ENCODE measurements at places on chromosomes 4 and X.

DNA sequence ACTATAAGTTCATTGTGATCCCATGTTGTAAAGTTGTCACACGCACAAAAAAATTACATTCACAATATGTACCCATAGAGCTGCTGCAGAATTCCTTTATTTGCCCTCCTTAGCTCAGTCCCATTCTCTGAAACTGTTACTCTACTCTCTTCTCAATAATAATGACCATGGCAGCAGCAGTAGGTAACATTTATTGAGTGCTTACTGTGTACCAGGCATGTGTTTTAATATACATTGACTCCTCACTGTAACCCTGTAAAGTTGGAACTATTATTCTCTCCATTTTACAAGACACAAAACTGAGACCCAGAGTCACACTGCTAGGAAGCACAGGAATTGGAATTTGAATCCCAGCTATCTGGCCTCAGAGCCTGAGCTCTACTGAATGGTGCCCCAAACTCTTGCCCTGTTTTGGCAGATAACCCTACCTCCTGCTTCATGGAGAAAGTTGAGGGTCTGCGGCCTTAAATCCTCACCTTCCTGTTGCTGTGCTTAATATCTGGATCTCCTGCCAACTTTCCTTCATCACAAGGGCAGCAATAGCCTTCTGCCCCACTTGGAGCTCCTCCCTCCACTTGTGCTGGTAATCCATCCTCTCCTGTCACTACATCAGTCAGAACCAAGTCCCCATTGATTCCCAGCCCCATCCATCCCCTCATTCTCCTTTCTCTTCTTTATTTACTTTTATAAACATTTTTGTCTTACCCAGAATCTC is 20.8 kb downstream of the GK start:
- DNase-seq: no peak

GRCh38 chrX:48560681-48561080 is 13.6 kb upstream of the RBM3 start:
- DNase-seq: no peak

- no peak for DNase-seq
These were observed 18.6 kb upstream of the TEX13B start for GRCh38 chrX:108000751-108001150.

DNA sequence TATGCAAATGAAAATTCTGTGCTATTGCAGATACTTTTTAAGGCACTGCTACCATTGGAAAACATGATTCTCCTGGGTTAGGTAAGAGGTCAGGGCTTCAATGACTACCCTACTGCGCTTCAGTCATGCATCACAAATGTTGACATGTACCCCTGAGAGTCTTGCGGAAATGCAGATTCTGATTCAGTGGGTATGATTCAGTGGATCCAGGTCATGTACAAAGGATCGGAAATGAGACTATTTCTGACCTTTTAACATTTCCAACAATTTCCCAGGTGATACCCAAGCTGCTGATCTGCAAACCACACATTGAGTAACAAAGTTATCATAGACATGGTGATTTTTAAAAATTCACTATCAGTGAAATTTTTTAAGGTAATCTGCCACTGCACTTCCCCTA is 62.6 kb downstream of the DDX53 start:
- DNase-seq: no peak

DNA sequence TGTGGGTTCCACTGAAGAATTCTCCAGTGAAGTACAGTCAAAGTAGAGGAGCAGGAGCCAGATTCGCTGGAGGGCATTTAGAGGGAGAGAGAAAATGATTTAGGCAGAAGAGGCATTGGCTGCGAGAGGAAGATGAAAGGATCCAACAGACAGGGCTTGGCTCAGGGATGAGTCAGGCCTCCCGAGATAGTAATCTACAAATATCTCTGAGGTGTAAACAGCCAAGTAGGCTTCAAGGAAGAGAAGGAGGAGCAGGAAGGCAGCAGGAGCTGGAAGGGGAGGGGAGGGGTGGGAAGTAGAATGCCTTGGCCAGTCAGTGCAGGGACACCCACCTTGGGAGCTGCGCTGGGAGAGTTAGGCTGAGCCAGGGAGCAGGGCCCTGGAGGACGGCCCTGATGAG is 55.5 kb downstream of the PJA1 start:
- no peak for DNase-seq

DNA sequence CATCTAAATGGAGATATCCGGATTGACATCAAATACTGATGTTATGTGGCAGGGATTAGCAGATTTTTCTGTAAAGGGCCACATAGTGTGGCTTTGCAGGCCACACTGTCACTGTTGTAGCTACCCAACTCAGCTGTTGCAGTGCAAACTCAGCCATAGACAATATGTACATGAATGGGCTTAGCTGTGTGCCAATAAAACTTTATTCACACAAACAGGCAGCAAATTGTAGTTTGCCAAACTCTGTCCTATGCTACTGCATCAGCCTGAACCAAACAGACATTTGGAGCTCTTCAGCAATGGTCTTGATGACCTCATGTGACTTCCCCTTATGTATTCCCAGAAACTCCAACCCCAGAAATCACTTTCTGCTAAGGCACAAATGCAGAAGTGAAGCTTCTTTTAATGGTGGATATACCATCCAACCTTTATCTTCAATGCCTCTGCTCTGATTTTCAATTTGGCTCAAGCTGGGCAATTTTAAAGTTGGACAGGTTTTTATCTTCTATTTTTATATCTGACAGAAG is 18.4 kb upstream of the TRPC5OS start:
- DNase-seq: no peak

- DNase-seq: no peak
These were observed 12.7 kb upstream of the RHOXF2B start for GRCh38 chrX:120090208-120090607.

DNA sequence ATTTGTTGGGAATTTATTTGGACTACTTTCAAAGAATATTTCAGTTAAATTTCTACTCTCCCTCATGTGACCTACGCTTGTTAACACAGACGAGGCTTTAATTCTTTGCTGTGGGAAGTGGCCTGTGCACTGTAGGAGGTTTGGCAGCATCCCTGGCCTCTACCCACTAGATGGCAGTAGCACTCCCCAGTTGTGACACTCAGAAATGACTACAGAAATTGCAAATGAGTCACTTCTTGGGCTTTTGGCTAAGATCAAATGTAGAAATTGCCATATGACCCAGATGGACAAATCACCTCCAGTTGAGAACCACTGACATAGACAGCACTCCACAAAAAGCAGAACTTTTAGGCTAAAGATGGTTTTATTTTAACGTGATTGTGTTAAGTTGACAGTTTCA is 22.1 kb downstream of the PIR start:
- DNase-seq: peak; percentile 56

GRCh38 chr4:147987252-147987651 is 255.4 kb downstream of the ARHGAP10 start:
- DNase-seq: no peak

- no peak for DNase-seq
These were observed 76.1 kb upstream of the IRF2 start for GRCh38 chr4:184550476-184550875.

DNA sequence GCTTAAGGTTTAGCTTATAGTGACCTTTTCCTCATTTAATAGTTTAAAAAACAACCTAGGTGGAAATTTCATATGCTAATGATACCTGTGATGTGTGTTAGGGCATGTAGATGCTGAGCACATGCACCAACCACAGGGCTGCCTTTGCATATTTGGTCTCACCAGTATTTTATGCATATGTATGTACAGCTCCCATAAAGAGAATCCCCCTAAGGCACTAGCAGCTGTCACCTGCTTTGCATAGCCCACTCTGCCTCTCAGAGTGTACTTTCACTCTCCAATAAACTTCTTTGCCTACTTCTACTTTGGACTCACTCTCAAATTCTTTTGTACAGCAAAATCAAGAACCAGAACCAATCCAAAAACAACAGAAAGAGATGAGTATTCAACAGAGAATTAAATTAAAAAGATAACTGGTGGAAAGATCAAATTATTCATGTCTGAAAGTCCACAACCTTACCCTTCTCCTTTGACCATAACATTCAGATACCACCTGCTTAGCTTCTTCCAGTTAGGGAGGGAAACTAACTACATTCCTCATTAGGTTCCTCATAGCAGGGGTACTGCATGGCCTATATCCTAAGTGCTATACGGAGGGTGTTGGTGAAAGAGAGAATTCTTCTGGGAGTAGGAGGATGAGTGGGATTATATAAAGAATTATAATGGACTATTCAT is 250.5 kb downstream of the STPG2 start:
- no peak for DNase-seq

GRCh38 chrX:16586377-16587112 is 63.4 kb upstream of the S100G start:
- no peak for DNase-seq

DNA sequence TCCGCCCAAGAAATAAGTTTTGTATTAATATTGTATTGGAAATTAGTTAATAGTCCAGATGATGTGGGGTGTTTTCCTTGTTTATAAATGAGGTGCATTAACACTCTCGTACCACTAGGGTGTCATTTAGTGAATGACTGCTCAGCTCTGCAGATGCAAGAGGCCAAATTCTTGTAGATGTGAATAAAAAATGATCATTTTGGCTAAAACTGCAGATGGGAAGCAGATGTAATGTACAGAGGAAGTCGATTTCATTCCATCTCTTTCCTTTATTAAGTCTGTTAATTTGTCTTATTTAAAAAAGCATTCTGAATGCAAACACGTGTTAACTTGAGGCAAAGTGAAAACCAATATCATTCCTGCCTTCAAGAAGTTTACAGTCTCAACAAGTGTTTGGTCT is 108.1 kb downstream of the DHX15 start:
- DNase-seq: no peak

DNA sequence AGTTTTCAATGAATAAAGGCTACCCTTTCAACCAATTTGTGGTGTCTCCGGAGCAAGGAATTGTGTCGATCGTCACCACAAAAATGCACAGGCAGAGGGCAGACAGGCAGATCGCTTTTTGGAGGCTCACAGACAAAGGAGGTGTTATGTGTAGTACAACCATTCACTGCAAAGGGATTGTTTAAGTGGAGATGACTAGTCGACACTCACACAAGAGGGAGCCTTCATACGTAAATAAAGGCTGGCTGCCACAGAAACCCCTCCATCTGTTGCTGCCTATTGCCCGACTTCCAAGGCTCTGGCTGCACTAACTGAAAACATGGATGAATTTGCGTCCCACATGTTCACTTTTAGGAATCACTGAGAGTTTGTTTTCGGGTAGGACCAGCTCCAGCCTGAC is 281.1 kb downstream of the NKX6-1 start:
- no peak for DNase-seq

- DNase-seq: no peak
These were observed 173.7 kb upstream of the GALNTL6 start for GRCh38 chr4:171639540-171639939.

GRCh38 chr4:101696276-101697010 is 94.1 kb upstream of the BANK1 start:
- no peak for DNase-seq

GRCh38 chr4:105067946-105068345 is 78.7 kb upstream of the TET2 start:
- DNase-seq: no peak

DNA sequence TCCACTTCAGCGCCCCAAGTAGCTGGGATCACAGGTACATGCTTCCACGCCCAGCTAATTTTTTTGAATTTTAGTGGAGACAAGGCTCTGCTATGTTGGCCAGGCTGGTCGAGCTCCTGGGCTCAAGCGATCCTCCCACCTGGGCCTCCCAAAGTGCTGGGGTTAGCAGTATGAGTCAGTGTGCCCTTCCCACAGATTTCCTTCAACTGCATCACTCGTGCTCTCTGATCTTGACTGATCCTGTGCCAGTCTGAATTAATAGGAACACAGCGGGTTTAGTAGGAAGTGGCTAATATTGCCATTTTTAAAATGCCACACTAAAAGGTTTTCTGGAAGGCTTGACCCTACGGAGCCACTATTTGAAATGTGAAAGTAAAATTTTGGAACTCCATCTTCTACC is 4.3 kb upstream of the SHROOM2 start:
- DNase-seq: no peak

DNA sequence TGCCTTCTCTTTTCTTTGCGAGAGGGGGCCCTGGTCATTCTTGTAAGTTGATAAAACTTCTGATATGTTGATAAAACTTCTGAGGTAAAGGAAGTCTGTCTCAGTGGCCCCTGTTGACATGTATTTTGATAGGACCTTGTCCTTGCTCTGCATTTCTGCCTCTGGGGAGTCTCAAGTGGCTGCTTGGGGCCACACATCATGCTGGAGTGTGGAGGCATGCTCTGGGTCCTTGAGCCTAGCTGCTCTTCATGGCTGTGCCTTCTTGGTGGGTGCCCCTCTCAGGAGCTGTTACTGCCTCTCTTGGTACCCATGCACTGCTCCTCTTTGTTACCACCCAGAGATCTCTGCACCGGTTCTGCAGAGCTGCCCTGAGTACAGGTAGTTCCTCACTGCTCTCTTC is 14.2 kb downstream of the NSD2 start:
- no peak for DNase-seq

DNA sequence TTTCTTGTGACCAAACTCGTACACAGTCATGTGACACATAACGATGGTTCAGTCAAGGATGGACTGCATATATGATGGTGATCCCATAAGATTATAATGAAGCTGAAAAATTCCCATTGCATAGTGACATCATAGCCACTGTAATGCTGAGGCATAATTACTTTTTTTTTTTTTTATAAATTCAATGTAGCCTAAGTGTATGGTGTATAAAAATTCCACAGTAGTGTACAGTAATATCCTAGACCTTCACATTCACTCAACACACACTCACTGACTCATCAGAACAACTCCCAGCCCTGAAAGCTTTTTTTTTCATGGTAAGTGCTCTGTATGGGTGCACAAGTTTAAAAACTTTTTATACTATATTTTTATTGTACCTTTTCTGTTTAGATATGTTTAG is 105.0 kb downstream of the AREG start:
- DNase-seq: no peak

- no peak for DNase-seq
These were observed 26.0 kb upstream of the VSIG1 start for GRCh38 chrX:108018656-108019381.

DNA sequence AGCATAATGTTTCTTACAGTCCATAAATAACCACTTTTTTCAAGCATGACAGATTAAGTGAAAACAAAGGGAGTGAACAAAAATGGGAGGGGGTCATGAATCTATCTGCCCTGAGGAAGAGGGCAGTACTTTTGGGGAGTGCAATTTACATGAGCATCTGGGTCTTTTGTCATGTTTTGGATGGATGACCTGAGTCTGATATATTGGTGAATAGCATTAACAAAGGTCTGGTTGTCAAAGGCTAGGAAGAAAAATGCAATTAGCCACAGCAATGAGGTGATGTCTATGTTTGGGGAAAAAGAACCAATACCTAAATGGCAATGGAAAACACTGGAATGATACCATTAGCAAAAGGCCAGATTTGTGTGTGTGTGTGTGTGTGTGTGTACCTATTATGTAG is 15.1 kb upstream of the MAD2L1 start:
- no peak for DNase-seq
